ENCODE measurements at places on chromosomes 11 and 22. TPM values are rescaled to one million over a fixed set of nuclear protein-coding genes. Genes with fewer than 3 reads are reported as not detected.

The NCR3LG1 gene
- 1.3 TPM for polyA plus RNA-seq

The NAALADL1 gene
- polyA plus RNA-seq: not detected

The SERPIND1 gene
- polyA plus RNA-seq: not detected

GRCh38 chr11:35013514-35014233 is 97.3 kb downstream of the PDHX start:
- no peak for DNase-seq

GRCh38 chr22:45454275-45454674 is 40.8 kb downstream of the RIBC2 start:
- no peak for DNase-seq

DNA sequence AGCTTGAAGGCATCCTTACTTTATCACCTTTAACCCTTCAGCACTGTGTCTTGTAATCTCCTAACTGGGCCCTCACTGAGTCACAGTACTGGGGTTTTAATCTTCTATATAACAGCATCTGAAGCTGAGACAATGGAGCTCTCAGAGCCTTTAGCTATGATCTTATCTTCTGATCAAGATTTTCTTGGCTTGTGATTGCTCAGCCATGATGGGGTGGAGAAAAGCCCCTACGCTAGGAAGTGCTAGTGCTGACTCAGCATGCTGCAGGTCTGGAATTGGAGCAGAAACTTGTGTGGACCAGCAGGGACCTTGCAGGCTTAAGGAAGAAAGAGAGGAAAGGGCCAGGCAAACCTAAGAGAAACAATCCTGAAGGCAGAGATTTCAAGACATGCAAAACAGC is 71.7 kb upstream of the EED start:
- DNase-seq: no peak

DNA sequence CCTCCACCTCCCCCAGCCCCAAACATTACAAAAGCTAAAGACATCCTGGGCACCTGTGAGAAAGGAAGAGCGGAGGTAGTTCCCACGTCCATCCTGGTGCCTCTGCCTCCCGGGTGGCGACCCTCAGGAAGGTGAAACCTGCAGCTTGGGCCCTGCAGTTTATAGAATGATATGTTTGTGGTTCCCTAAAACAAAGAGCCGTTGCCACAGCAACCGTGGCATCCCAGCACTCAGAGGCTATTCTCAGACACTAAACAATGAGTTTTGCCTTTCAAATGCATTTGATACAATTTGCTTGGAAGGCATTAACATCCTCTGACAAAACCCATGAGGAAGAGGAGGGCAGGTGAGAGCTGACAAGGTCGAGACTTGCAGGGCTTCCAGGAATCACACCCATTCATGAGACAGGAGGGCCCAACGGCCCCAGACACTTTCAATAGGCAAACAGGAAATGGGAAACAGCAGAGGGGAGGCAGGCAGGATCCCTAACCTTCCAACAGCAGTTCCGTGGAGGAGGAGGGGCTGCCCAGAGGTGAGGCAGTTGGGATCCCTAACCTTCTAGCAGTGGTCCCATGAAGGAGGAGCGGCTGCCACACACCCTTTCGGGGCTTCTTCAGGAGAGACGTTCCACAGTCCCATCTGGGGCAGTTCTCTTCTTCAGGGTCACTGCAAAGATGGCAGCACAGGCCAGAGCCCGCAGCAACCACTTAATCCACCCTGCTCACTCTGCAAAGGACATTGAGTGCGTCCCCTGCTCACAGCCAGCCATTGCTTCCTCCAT is 379.2 kb downstream of the SHANK2 start:
- DNase-seq: no peak

The OR52E8 gene
- polyA plus RNA-seq: not detected

GRCh38 chr11:132202621-132203020 is 832.2 kb downstream of the NTM start:
- no peak for DNase-seq

GRCh38 chr22:38925571-38926041 is 31.8 kb upstream of the APOBEC3A start:
- DNase-seq: no peak

The LDHAL6A gene
- not detected for polyA plus RNA-seq

All from A549 (cell line).